CD4-positive, alpha-beta T cell (primary cell): ENCODE measurements at places on chromosomes 7 and 10.

DNA sequence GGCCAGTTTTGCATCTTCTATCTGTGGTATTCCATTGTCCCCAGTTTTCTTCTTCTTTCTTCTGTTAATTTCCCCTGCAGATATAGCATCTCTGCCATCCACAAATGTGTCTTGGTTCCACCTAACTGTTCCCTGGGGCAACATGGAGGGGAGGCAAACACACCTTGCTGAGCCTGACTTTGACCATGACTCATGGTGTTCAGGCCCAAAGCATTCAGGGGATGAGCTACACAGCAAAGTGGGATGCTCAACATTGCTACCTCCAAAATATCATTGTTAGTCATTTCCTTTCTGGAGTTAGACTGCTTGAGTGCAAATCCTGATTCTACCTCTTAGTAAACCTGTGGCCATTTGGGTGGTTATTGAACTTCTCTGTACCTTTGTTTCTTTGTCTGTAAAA is 542.7 kb downstream of the LRMDA start:
- DNase-seq, result no peak

- peak; percentile 15 for DNase-seq
These were observed 69.4 kb downstream of the C1GALT1 start for GRCh38 chr7:7251742-7252141.

DNA sequence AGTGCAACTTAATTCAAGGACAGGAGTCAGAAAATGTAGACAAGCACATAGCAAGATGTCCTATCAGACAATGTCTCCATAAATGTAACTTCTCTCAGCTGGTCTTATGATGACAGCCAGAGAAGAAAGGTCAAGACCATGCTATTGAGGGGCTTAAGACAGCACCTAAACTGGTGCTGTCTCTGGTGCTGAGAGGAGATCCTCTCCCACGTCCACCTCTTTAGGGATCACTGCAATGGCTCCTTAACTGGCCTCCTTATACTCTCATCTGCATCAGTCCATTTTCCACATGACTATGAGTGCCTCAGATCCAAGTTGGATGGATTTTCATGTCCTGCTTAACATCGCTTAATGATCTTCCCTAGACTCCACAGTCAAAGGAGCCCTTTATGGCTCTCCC is 210.6 kb downstream of the ARL4A start:
- no peak for DNase-seq

DNA sequence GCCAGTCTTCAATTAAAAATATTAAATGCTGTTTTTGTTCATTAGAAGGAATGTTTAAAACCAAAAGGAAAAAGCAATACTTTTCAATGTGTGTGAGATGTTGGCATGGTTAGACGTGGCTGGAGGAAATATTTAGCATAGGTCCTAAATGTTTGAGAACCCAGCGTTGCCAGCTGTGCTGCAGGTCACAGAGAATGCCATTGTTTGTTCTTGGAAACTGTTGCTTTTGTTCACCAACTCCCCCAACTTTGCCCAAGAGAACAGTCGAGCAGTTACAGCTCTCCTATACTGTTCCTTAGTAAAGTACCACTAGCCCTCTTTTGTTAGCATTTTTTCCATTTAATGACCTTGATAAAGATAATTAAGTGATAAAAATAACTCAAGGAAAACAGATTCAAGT is 44.5 kb upstream of the ELMO1 start:
- DNase-seq, result no peak

DNA sequence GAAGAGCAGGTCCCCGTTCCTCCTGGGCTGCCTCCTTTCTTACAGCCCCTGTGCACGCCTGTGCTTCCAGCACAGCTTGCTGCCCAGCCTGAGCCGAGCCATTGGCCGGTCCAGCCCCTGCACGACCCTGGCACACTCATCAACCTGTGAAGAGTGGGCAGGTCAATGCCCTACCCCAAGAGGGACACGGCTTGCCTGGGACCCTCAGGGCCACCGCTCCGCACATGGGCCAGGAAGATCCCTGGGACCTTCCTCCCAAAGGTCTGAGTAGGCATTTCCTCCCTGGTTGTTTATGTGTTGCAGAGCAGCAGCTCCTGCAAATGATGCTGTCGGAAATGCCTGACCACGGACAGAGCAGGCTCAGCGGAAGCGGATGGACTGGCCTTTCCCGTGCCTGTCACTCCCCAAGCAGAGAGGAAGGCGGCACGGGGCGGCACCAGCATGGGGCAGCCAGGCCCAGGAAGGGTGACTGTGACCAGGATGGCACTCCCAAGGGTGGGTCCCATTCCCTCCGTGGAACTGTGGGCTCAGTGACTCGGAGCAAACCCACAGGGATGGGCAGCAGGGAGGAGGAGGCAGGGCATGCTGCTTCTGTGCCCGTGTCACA is 252.5 kb downstream of the TNS3 start:
- no peak for DNase-seq

DNA sequence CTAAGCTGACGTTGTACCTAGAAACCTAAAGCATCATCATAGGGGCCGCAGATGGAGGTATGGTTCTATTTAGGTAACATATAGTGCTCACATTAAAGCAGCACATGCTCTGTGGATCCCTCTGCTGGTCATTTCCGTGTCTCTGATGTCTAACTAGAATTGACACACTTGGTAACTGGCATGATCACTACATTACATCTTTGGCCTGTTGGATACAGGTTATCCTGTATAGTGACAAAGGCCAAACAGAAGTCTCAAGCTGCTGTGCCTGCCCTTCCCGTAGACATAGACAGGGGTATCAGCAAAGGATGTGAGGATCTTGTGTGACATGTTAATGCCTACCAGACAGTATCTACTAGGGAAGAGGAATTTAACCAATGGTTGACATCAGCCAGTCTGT is 51.2 kb downstream of the KIF5B start:
- DNase-seq, result no peak

DNA sequence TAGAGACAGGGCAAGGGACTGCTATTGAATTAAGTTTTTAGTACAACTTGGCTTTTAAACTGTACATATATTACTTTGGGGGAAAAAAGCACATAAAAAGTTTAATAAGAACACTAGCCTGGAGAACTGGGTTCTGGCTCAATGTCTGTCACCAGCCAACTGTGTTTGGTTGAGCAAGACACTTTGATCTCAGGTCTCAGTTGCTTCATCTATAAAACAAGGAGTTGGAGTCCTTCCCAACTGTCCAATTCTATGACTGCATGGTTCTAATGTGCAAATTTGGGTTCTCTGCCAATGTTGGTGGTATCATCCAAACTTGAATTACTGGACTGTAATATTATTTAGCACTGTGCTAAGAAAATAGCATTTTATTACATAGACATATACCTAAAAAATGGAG is 50.3 kb downstream of the ATXN7L1 start:
- DNase-seq, result no peak

GRCh38 chr7:148395990-148396716 is 194.4 kb upstream of the C7orf33 start:
- no peak for DNase-seq

GRCh38 chr10:48197236-48197899 is 77.1 kb downstream of the FRMPD2 start:
- DNase-seq, result no peak

DNA sequence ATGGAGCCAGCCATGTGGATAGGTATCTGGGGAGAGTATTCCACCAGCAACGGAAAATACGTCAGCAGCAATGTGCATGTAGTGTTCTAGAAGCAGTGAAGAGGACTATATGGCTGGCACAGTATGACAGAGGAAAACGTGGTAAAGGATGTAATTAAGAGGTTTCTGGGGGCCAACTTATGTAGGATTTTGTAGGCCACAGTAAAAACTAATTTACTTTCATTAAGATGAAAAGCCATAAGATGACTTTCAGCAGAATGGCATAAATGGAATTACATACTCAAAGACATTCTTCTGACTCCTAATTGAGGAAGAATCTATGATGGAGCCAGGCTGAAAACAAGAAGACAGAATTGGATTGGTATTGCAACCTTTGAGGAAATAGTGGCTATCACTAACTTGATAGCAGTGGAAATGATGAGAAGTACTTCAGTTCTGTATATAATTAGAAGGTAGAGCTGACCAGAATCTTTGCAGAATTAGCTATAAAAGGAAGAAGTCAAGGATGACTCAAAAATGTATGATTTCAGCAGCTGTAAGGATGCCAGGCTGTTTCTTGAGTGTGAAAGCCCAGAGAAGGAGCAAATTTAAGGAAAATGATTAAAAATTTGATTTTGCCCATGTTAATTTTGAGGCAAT is 156.7 kb downstream of the MBL2 start:
- DNase-seq, result no peak

- DNase-seq, result no peak
These were observed 89.4 kb downstream of the TACC2 start for GRCh38 chr10:122078326-122078725.

GRCh38 chr7:147578196-147578595 is 1012.4 kb upstream of the C7orf33 start:
- no peak for DNase-seq

DNA sequence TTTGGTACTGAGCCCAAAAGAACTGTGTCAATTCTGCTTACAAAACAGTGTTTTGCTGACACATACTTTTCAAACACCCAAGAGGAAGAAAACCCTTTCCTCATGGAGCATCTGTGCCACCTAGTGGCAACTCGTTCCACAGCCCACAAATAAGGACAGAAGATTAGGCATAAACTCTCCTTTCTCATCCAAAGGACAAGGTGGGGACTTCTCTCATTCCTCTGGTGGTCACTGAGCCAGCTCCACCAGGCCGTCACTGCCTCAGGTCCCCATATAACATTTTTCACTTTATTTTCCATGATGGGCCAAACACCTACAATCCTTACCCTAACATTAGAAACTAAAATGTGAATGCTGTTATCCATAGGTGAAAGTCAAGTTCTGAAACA is 76.9 kb downstream of the RNF216 start:
- peak; percentile 89 for DNase-seq
